Endothelial cell of umbilical vein (primary cell): ENCODE measurements at places on chromosomes 5 and 9. TPM values are rescaled to one million over a fixed set of nuclear protein-coding genes. Genes with fewer than 3 reads are reported as not detected.

Gene PCA3
- total RNA-seq, result 0.32 and 2.5 TPM in 2 replicates

Gene PCDHB14
- 0.55 and 1.0 TPM in 2 replicates for total RNA-seq

Gene PCDHAC1
- total RNA-seq, result not detected in 2 replicates

Gene FXN
- 17.1 and 21.2 TPM in 2 replicates for total RNA-seq

Gene FSTL4
- total RNA-seq, result 0.07 TPM in 1 of 2 replicates, not detected in the other

Gene ST8SIA4
- total RNA-seq, result 25.0 and 28.3 TPM in 2 replicates

- DNase-seq, result peak; percentile 73
Observed at GRCh38 chr9:69097923-69098593, 62.5 kb downstream of the FXN start.

DNA sequence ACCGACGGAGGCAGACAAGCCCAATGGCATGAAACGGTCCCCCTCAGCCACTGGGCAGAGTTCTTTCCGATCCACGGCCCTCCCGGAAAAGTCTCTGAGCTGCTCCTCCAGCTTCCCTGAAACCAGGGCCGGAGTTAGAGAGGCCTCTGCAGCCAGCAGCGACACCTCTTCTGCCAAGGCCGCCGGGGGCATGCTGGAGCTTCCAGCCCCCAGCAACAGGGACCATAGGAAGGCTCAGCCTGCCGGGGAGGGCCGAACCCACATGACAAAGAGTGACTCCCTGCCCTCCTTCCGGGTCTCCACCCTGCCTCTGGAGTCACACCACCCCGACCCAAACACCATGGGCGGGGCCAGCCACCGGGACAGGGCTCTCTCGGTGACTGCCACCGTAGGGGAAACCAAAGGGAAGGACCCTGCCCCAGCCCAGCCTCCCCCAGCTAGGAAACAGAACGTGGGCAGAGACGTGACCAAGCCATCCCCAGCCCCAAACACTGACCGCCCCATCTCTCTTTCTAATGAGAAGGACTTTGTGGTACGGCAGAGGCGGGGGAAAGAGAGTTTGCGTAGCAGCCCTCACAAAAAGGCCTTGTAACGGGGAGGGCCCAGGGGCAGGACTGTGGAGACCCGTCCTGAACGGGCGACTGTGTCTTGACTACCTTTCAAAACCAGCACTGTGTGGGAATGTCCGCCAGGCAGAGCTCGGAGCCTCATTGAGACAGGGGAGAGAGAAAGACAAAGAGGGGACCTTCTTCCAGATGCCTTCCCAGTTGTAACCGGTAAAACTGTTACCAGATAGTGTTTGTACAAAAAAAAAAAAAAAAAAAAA lies 29.9 kb downstream of the CD180 start:
- no peak for DNase-seq

DNA sequence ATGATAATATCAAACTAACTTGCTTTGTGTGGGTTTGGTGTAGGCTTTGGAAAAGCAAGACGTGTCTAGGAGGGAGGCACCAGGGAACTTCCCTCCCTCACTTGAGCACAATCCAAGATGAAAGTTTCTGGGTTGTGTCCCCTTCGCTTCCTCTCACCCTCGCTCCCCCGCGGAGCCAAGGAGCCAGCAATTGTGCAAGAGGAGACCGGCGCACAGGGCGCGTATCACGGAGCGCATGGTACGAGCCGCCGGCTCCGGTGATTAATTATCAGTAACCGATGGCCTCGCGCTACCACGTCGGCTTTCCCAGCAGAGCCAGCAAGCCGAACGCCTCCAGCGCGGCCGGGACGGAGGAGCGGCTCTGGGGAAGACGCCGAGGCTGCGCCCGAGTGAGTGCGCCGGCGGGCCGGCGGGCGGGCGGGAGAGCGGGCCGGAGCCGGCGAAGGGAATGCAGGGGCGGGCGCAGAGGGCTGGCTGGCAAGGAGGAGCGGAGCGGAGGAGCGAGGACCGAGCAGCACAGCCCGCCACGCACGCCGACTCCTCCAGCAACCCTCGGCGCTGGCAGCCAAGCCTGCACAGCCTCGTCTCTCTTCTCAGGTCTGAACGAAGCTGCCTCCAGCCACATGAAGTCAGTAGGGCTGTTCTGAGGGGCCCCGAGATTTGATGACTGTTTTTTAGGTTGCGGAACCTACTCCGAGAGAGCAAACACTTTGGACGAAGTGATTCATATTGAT lies 143.6 kb downstream of the BNC2 start:
- peak; percentile 84 for DNase-seq

- no peak for DNase-seq
Observed at GRCh38 chr5:11497651-11498050, 406.6 kb downstream of the CTNND2 start.

GRCh38 chr5:143105216-143105905 lies 298.1 kb downstream of the NR3C1 start:
- DNase-seq, result no peak

DNA sequence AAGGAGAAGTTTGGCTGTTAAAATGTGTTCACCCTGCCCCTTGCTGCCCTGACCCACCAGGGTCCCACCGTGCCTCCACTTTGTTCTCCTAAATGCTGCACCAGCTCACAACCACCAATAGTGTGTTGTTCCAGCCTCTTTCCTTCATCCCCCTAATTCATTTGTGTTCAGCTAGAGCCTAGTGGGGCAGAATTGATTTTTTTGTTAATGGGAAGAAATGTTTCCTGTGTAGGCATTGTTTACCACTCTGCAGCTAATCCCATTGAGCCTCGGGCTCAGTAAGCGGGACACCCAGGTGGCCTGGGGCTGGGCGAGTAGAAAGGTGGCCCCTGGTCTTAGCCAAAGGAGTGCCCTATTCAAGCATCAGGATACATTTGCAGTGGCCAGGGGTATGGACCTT lies 127.6 kb downstream of the MVB12B start:
- no peak for DNase-seq

- DNase-seq, result no peak
Observed at GRCh38 chr5:62331921-62332320, 25.9 kb downstream of the KIF2A start.

- DNase-seq, result no peak
Observed at GRCh38 chr5:81136557-81136956, 96.6 kb upstream of the CKMT2 start.

DNA sequence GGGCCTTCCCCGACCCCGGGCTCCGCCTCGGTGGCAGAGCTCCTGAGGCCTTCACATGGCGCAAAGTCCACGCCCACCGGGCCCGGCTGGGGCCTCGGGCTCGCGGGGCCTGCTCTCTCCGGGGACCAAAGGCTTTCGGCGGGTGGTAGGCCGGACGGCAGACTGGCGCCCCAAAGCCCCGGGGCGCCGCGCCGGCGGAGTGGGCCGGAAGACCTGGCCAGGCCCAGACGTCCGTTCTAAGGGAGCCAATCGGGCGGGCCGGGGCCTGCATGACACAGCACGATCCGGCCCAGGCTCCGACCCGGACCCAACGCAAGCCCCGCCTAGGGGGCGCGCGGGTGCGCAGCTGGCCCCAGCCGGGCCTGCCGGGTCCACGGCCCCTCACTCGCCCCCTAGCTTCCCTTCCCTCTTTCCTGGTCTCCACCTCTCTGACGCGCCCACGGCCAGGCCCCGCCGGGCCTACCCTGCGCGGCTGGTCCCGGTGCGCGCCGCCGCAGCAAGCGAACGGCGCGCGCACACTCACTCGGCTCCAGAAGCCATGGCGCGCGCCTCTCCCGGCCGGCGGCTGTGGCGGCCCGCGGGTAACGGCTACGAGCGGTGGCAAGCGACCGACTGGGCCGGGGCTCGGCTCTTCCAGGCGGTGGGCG lies 488 bp downstream of the VCP start:
- peak; percentile 85 for DNase-seq

DNA sequence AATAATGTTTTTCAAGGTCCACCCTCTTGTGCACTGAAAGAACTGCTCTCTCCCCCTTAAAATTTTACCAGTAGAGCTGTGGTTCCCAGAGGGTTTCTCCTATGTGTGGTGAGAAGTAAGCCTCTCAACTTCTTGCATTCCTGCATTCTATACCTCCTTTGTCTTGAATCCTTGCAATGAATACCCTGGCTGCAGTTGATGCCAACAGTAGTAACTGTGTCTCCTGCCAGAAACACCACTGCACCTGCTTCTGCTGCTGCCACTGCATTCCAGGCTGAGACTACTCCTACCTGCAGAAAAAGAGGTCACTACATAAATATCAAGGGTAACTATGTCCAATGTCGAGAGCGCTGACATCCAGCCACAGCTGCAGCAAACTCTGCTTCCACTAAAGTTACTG lies 203.7 kb downstream of the TMEM167A start:
- DNase-seq, result no peak

- no peak for DNase-seq
Observed at GRCh38 chr9:22170990-22171670, 162.0 kb upstream of the CDKN2B start.

- DNase-seq, result peak; percentile 24
Observed at GRCh38 chr9:33820231-33820745, 3.3 kb downstream of the UBE2R2 start.

DNA sequence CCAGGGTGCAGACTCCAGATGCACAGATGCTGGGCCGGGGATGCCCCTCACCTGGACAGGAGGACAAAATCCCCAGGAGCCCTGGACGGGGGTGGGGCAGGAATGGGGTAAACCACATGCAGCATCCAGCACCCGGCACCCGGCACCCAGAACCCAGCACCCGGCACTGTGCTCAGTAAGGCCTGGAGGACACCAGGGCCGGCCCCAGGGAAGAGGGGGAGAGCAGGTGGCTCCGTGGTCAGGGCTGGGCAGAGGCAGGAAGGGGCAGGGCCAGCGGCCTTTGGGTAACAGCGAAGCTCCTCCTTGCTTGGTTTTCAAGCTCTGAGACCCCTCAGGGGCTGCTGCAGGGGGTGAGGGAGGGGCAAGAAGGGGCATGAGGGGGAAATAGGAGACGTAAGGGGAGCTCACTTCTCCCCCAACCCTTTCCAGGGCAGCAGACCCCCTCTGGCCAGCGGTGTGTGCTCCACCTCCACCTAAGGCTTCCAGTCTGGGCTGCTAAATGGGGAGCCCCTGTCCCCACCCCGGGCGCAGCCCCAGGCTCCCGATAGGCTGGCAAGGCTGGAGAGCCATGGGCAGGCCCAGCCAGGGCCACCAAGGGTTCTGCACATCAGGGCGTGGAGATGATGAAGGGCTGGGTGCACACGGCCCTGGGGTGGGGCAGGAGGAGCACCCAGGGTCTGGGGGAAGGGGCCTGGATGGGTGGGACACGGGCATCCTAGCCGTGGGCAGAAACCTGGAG lies 17.8 kb upstream of the SLC6A19 start:
- no peak for DNase-seq

DNA sequence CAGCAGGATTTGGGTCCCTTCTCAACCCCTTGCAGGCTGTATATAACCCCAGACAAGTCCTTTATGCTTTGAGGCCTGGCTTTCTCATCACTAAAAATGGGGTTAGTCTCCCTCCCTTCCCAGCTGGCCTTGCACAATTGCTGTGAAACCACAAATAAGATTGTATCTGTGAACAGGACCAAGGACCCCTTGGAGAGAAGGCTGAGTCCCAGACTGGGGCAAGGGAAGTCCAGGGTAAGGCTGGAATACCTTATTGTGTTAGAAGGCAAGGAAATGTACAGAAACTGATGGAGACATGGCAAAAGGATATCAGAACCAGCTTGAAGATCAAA lies 11.4 kb downstream of the MACROH2A1 start:
- no peak for DNase-seq

GRCh38 chr5:114118511-114118910 lies 243.4 kb upstream of the KCNN2 start:
- DNase-seq, result no peak

DNA sequence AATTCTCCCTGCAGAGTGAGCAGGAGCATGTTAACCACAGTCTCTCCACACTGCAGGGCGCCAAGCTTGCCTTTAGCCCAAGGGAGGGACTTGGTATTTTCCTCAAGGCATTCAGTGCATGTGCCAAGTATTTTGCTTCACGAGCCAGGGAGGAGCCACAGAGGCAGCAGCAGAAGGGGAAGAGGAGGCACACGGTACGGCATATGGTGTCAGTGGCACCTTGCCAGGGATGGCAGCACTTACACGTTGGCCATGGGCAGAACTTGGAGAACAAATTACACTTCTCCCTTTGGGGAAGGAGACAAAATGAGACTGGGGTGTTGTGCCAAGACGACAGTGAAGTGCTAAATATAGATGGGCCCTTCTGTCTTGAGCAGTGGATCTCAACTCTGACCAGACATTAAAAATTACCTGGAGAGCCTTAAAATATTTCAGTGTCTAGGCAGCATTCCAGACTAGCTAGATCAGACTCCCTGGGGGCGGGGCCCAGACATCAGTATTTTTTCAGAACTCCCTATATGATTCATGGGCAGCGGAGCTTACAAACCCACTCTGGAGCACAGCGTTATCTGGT lies 155.8 kb downstream of the DRD1 start:
- no peak for DNase-seq

DNA sequence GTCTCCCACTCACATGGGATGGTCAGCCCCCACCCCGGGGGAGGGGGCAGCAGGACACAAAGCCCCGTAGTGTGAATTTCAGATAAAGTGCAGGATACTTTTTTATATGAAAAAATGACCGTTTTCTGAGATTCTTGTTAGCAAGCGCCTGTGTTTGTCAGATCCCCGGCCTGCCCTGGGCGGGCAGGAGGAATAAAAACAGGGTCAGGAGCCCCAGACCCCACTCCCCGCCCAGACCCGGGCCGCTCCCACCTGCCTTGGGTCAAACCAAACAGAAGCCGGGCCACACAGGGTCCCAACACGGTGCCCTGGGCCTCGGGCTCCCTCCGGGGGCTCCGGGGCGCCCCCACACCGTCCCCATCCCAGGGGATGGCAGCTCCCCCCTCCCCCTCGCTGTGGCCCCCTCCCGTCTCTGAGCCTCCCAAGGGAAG lies 13.5 kb upstream of the NRARP start:
- no peak for DNase-seq

DNA sequence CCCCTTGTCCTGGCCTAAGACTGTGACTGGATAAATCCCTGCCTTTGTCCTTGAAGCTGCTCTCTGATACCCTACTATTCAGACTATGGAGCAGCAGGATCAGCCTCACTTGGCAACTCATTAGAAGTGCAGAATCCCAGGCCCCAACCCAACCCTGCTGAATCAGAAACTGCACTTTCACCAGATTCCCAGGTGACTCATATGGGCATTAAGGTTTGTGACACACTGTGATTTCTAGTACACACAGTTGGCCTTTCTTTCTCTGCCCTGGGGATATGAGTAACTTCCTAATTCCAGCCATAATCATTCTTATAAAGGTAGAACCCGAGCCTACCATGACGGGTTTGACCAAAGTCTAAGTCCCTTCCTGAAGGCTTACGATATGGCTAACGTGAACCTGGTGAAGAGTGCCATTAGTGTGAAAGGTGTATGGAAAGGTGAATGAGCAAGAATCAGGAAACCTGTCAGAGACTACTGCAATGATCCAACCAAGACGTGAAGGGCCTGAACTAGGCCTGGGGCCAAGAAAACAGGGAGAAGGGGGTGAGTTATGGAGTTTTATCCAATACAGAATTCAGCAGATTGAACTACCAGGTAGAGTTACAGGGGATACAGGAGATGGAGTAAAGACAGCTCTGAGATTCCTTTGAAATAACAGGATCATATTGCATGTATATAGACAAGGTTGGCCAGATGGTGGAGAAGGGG lies 533.0 kb downstream of the BNC2 start:
- peak; percentile 89 for DNase-seq

GRCh38 chr9:18297056-18297841 lies 176.7 kb upstream of the ADAMTSL1 start:
- peak; percentile 76 for DNase-seq
